Astrocyte (in vitro differentiated cells and primary cell): ENCODE measurements at places on chromosomes 1 and 21. TPM values are rescaled to one million over a fixed set of nuclear protein-coding genes. Genes with fewer than 3 reads are reported as not detected.
A peak's percentile ranks its signal among the peaks of the same experiment; 100 is the strongest.

DNA sequence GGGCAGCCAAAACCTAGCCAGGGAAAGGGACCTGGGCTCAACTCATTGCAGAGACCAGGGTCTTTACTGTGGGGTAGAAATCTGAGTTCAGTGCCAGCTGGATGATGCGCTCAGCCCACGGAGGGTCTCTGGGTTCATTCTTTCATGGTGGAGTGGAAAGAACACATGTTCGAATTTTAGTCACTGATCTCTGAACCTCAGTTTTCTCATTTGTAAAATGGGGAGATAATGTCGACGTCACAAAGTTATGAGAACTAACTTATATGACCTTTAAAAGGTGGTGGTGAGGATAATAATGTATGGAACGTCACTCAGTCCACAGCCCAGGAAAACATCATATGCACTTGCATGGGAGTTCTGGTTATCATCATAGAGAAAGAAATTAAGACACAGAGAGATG, 1.2 kb upstream of the TAL1 start:
- no peaks in the 10 kb centered on the region for H3K36me3 ChIP-seq
- no peak for DNase-seq
- no peak overlapping the region for H3K27ac ChIP-seq
- H3K4me3 ChIP-seq, result no peak overlapping the region
- peaks cover 74% of the 10 kb centered on the region for H3K27me3 ChIP-seq

- DNase-seq, result peak; percentile 26
- peak overlapping the region; percentile 60 for H3K4me3 ChIP-seq
These were observed 3.7 kb downstream of the MATN1 start for GRCh38 chr1:30719406-30720270.

NEXN gene
- total RNA-seq, result 37.5 and 39.4 TPM in 2 replicates

GBP4 gene
- total RNA-seq, result 0.32 and 0.34 TPM in 2 replicates
